ENCODE measurements at places on chromosomes 5 and 9. TPM values are rescaled to one million over a fixed set of nuclear protein-coding genes. Genes with fewer than 3 reads are reported as not detected.

ZNF354C gene
- 3.7 TPM for total RNA-seq

- DNase-seq = no peak
These were observed 110.9 kb downstream of the PAX5 start for GRCh38 chr9:36923025-36923625.

GRCh38 chr5:133497608-133498348, 114.6 kb downstream of the FSTL4 start:
- no peak for DNase-seq

DNA sequence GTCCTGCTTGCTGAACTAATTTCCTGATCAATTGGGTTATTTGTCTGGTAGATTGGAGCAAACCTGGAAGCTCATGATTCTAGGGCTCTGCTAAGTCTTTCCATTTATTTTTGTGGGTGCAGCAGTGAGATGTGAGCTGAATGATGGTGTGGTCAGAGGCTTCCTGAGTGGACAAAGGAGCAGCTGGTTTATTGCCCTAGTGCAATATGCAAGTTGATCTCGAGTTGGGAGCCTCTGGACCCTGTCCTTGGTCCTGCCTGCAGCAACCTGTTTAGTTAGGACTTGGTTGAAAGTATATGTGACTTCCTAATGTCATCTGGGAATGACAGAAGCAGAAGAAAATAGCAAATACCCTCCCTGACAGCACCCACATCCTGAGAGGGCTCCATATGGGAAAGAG, 4.2 kb upstream of the UNC5A start:
- DNase-seq = no peak

CDH9 gene
- total RNA-seq = not detected

GRCh38 chr5:173623296-173623771, 6.9 kb upstream of the BOD1 start:
- no peak for DNase-seq

DNA sequence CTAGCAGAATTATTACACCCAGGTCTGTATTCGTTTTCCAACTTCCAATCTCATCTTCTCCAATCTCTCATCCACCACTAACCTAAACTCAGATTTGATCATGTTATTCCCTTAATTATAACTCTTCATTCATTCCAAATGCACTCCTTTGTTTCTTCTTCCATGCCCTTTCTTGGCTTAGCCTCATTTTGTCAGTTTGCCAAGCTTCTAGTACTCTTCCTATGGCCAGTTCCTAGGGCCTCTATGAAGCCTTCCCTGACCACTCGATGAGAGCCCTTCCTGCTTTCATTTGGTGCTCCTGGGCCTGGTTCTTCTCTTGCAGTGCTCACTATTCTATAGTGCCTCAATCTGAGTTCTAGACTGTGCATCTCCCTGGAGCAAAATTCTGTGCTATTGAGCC, 5.8 kb downstream of the FAM219A start:
- DNase-seq = no peak

DNA sequence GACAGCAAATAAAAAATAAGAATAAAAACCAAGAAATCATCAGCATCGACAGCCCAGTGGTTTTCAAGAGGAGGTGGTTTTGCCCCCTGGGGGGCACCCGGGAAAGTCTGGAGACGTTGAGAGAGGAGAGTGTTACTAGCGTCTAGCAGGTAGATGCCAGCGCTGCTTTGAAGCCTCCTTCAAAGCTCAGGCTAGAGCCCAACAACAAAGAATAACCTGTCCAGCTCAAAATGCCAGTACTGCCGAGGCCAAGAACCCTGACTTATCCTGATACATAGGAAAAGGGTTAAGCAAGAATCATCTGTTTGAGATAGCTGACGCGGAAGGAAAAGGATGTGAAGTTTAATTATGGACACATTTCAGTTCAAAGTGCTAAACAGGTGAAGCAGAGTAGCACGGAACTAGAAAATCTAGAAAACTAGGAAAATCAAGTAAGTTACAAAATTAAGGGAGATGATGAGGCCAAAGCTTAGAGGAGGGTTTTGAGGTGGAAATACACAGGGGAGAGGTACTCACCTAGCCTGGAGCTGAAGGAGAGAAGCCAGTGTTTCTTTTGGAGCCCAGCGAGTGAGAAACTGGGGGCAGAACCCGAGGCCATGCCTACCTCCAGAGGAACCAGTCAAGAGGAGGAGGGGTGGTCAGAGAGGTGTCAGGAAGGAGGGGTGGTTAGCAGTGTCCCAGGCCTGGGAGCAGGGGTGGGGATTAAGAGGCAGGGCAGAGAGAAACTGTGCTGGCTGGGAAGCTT, 121.0 kb upstream of the RETREG1 start:
- no peak for DNase-seq

- peak; percentile 33 for DNase-seq
These were observed 309.6 kb downstream of the SLIT3 start for GRCh38 chr5:168991311-168991710.

- no peak for DNase-seq
These were observed 234.9 kb upstream of the TARS1 start for GRCh38 chr5:33205727-33206410.
